ENCODE measurements at places on chromosomes 11 and 22. TPM values are rescaled to one million over a fixed set of nuclear protein-coding genes. Genes with fewer than 3 reads are reported as not detected.

Gene RAD9A
- polyA plus RNA-seq, result 18.9 TPM

Gene DLG2
- polyA plus RNA-seq, result 21.5 TPM

Gene ELFN2
- polyA plus RNA-seq, result 0.18 TPM

Gene P2RY6
- 0.40 TPM for polyA plus RNA-seq

Gene OR6A2
- 0.07 TPM for polyA plus RNA-seq

Gene CRACR2B
- 59.4 TPM for polyA plus RNA-seq

Gene LPXN
- polyA plus RNA-seq, result 1.3 TPM

Gene GRK3
- 6.4 TPM for polyA plus RNA-seq

Gene FBXO7
- 32.7 TPM for polyA plus RNA-seq

Gene BTBD18
- 0.31 TPM for polyA plus RNA-seq

Gene CLMP
- 8.4 TPM for polyA plus RNA-seq

Gene TPP1
- 18.7 TPM for polyA plus RNA-seq

Measured in GM23338 (cell line).